Motor neuron (in vitro differentiated cells): ENCODE measurements at places on chromosomes 6 and 20.

GRCh38 chr6:9428421-9429172 lies 986.3 kb downstream of the TFAP2A start:
- no peak for ATAC-seq

DNA sequence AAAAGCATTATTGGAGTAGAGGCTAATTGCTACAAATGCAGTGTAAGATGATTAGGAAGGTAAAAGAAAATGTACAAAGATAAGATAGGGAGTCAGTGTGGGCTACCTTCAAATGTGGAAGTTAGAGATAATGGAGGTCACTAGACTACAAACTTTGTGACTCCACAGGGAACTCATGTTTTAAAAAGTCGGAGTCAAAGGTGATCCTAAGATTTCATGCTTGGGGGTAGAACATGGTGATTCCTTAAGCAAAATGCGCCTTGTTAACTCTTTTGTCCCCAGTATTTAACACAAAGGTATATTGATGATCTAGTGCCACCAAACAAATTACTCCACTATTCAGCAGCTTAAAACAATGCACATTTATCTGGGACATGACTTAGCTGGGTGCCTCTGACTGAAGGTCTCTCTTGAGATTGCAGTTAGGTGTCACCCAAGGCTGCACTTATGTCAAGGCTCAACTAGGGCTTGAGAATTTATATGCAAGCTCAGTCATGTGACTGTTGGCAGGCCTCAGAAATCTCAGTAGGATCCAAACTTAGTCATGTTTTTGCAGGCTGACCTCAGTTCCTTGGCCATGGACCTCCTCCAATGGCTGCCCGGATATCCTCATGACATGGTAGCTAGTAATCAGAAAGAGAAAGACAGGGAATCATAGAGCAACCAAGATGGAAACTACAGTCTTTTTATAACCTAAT lies 11.4 kb upstream of the SNX9 start:
- ATAC-seq, result no peak

DNA sequence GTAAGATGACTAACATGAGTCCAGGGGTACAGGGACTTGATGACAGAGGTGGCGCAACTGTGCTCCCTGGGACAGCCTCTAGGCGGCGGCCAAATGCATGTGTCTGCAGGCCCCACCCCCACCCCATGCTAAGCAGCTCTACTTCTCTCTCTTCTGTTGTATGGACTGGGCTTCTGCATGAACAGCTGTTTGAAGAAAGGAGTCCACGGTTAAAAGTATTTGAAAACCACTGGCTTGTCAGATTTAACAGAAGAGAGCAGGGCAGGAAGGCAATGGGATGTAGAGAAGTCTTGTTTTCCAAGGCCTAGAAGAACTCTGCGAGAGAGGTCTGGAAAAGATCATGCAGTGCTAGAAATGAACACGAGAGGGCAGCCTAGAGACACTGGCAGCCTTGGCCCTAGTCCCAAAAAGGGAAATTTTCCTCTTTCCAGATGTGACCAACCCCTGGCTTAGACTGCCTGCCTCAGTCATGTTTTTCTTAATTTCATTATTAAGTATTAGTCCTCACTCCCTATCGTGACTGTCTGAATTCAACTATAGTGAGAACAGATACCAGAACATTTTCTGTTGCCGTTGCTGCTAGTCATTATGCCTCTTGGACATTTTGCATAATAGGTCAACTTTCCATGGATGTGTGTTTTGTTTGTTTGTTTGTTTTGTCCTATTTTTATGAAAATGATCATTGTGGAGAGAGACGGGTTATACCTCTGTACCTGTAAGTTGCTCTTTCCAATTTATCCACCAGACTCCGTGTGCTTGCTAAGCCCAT lies 265.0 kb downstream of the ADGRG6 start:
- peak; percentile 46 for ATAC-seq

DNA sequence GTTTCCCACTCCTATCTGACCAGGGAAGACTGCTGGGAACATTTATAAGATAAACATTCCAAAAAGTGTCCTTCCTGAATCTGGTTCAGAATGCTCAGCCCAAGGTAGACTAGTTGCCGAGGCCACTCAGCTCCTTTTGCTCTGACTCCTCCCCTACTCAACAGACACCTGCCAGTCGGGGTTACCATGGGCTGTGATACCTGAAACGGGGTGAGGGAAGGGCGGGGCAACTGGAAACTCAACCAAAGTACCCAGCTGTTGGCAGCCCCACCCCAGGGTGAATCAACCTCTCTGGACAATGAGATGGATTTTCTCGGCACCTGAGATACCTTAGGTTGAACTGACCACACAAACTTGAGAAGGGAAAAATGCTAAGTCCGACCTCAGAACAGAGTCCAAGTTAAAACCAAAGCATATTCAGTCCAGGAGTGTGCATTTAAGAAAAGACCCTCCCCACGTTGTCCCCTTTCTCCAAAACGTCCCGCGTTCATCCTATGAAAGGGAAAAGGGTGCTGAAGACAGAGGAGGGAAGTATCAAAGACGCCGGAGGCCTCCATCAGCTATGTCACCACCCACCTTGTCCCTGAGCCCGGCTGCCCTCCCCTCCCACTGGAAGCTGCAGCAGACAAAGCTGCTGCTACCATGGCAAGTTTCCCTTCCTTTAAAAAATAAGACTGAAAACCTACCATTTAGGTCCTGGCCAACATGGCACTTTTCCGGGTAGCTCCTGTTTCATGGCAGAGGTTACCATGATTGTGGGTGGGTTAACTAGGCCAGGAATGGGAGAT lies 100.1 kb downstream of the SLC23A2 start:
- no peak for ATAC-seq

DNA sequence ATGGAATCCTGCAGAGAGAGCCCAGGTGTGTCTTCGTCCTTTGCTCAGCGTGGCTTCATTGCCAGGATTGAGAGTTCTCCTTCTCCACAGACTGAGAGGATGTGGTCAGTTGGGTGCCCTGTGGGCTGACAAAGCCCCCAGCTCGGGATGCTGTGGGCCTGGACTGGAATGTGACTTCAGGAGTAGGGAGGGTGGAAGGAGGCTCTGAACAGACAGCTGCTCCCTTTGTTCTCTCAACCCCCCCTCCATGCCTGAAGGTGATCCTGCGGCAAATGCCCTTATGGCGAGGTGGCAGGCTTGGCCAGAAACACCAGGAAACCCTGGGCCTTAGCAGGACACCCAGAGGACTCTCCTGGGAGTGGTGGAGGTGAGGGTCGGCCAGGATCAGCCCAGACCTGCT lies 1.8 kb upstream of the CST5 start:
- no peak for ATAC-seq

DNA sequence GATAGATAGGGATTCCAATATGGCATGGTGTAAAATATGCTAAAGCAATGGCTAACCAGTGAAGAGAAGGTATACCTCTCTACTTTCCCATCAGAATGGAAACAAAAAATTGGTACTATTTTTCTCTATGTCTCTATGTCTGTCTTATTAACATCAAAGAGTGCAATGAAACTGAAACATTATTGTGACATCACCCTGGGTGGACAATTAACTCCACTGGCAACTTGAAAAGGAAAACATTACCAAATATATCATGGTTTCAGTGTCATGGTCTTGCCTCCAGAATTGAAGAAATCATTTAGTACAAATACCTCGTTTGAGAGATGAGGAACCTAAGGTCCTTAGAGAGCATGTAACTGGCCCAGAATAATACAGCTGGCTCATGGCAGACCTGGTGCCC lies 1132.5 kb upstream of the MAP3K7 start:
- ATAC-seq, result no peak

DNA sequence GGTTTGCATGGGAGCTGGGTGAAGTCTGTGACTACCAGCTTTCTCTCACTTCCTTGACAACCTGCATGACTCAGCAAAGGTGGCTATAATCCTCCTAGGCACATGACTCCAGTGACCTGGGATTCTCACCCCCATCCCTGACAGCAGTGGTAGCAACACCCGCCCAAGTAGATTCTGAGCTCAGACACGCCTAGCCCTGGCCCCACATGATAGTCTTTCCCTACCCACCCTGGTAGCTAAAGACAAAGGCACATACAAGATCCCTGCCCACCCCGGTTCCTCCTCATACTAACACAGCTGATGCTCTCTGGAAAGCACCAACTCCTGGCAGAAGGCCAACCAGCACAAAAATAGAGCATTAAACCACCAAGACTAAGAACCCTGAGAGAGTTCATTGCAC lies 25.9 kb upstream of the CRISP1 start:
- no peak for ATAC-seq

GRCh38 chr6:36837686-36838085 lies 1.6 kb downstream of the CPNE5 start:
- no peak for ATAC-seq

- ATAC-seq, result no peak
Observed at GRCh38 chr6:152160346-152160745, 352.9 kb downstream of the ESR1 start.

- ATAC-seq, result no peak
Observed at GRCh38 chr6:106377061-106377540, 16.6 kb downstream of the CRYBG1 start.

GRCh38 chr6:122569230-122569771 lies 40.9 kb upstream of the PKIB start:
- no peak for ATAC-seq

- no peak for ATAC-seq
Observed at GRCh38 chr20:13772529-13772928, 12.2 kb downstream of the ESF1 start.

GRCh38 chr6:42294759-42295158 lies 77.1 kb upstream of the MRPS10 start:
- ATAC-seq, result no peak

- ATAC-seq, result no peak
Observed at GRCh38 chr6:41573276-41573675, 27.1 kb downstream of the FOXP4 start.

DNA sequence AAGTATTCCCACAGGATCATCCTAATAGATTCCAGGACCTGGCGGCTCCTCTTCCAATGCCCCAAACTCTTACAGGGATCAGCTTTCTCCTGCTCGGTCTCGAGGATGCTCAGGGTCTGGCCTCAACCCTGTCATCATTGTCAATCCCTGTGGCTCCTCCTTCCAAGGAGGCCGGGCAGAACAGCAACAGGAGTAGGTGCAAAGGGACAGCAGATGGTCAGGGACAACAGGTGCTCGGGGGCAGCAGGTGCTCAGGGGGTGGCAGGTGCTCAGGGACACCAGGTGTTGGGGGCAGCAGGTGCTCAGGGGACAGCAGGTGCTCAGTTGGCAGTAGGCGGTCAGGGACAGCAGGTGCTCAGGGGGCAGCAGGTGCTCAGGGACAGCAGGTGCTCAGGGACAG lies 84.8 kb downstream of the TTLL2 start:
- ATAC-seq, result no peak

- no peak for ATAC-seq
Observed at GRCh38 chr6:159118924-159119323, 50.3 kb upstream of the FNDC1 start.

GRCh38 chr6:5705252-5705651 lies 301.5 kb downstream of the NRN1 start:
- ATAC-seq, result no peak

GRCh38 chr6:16130437-16130891 lies 1.6 kb downstream of the MYLIP start:
- no peak for ATAC-seq

DNA sequence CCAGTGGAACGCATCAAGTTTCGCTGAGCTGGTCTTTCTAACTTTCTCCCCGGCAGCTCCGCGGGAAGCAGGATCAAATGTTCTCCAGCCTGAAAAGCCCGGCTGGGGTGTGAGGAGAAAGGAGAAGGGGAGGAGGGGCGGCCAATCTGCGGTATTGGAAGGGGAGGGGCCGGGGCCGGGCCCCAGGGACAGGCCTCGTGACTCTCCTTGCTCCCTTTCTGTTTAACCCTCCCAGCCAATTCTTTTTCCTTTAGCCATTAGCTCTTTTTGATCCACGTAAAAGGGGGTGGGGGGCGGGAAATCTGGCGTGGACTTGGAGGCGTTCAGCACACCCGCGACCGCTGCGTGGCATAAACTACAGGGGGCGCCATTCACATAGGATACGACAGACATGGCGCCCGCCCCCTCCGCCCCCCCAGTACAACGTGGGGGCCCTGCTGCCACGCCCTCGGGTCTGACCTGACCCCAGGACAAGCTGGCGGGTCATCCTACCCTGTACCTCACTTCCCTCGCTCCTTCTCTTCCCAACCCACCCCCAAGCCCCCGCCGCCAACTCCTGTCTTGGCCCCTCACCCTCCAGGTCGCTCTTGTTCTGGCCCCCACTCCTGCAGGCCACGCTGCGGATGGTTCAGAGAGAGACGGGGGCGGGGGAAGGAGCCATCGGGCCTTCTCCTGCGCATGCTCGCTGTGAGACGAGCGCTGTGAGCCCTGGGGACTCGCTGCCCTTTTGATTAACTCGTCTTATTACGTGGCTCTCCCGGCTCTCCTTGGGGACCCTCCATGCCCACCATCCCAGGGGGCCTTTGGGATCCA lies 7.8 kb upstream of the MDGA1 start:
- peak; percentile 83 for ATAC-seq

DNA sequence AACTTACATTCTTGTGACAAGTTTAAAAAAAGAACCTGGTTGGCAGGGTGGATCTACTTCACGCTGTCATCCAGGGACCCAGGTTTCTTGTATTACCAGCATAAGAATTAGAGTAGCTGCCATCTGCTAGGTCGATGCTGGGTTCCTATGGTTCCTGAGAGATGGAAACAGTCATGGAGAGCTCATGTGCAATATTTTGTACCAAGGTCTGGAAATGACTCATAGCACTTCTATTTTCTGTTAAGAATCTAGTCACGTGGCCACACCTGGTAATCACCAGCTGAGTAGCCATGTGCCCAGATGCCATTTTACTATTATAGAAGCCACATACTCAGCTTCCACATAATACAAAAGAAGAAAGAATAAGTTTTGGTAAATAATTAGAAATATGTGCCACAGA lies 171.3 kb downstream of the CD83 start:
- no peak for ATAC-seq

DNA sequence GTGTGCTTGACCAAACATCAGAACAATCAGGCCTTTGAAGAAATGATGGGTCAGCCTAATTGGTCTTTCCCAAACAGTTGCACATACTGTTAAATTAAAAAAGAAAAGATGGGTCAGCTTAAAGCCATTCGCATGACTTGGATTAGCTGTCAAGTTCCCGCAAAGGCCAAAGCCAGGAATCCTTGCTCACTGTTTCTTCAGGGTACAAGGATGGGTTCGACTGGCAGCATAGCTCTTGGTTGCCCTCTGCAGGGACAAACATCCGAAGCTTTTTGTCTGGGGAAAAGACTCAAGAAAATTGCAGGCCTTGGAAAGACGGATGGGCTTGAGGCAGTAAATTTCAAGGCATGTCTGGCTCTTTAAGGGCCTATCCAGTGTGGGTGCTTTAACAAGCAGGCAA lies 168.0 kb downstream of the HDGFL1 start:
- peak; percentile 68 for ATAC-seq

DNA sequence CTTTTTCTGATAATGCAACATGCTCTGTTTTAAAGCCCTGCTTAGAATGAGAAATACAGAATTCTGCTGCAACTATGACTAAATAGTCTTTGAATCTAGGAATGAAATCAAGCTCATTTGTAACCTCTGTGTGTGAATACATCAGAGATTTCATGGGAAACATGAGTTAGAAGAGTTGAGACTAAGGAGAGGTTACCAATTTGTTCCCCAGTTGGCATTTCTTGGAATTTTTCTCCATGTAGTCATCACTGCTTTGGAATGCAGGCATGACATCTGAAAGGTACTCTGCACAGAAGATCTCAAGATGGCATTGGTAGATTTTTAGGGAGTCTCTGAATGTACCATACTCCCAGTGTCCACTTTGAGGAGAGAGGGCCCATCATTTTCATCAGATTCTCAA lies 237.2 kb downstream of the TFAP2A start:
- ATAC-seq, result no peak

GRCh38 chr6:120214088-120214499 lies 864.5 kb upstream of the MAN1A1 start:
- ATAC-seq, result peak; percentile 72
